ENCODE measurements at places on chromosomes 16 and 17. TPM values are rescaled to one million over a fixed set of nuclear protein-coding genes. Genes with fewer than 3 reads are reported as not detected.
A peak's percentile ranks its signal among the peaks of the same experiment; 100 is the strongest.

The IKZF3 gene
- total RNA-seq = under 0.01 TPM

The KCNH6 gene
- total RNA-seq = not detected

The SLFN12 gene
- total RNA-seq = 56.1 TPM

GRCh38 chr16:78925083-78925767 is 675.3 kb downstream of the MAF start:
- H3K27ac ChIP-seq = no peak overlapping the region
- peak; percentile 2 for DNase-seq
- H3K27me3 ChIP-seq = no peaks in the 10 kb centered on the region
- no peak overlapping the region for H3K4me3 ChIP-seq
- H3K4me1 ChIP-seq = no peaks in the 10 kb centered on the region

DNA sequence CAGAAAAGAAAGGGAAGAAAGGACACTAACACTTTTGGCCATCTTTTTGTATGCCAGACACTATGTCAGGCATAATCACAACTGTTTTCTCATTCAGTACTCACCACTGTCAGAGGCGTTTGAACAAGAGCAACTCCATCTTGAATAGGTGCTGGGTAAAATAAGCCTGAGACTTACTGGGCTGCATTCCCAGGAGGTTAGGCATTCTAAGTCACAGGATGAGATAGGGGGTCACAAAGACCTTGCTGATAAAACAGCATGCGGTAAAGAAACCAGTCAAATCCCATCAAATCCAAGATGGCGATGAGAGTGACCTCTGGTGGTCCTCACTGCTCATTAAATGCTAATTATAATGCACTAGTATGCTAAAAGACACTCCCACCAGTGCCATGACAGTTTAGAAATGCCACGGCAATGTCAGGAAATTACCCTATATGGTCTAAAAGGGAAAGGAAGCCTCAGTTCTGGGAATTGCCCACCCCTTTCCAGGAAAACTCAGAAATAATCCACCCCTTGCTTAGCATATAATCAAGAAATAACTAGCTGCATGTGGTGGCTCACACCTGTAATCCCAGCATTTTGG is 14.9 kb upstream of the LYRM9 start:
- no peak overlapping the region for H3K4me3 ChIP-seq
- H3K4me1 ChIP-seq = no peaks in the 10 kb centered on the region
- no peak for DNase-seq
- no peak overlapping the region for H3K27ac ChIP-seq

GRCh38 chr16:11536104-11536866 is 50.4 kb downstream of the LITAF start:
- H3K27me3 ChIP-seq = no peaks in the 10 kb centered on the region
- DNase-seq = no peak
- no peak overlapping the region for H3K27ac ChIP-seq

- no peaks in the 10 kb centered on the region for H3K4me1 ChIP-seq
- no peak overlapping the region for H3K4me3 ChIP-seq
- no peak for DNase-seq
- H3K27ac ChIP-seq = no peak overlapping the region
- H3K36me3 ChIP-seq = no peaks in the 10 kb centered on the region
- peaks cover 11% of the 10 kb centered on the region for H3K27me3 ChIP-seq
Measured at GRCh38 chr16:54554581-54554980, 268.0 kb upstream of the IRX3 start.

DNA sequence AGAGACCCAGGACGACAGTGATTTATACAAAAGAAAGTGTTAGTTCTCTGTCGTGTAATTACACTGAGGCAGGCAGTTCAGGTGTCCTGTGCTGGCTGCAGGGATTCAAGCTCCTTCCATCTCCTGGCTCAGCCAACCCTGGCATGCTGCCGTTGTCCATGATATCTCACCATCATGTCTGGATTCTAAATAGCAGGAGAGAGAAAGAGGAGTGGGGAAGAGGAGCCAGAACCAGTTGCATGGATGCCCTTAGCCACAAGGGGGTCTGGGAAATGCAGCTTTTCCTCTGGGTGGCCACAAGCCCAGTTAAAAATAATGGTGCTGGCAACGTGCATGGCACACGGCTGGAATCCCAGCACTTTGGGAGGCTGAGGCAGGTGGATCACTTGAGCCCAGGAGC is 9.7 kb downstream of the C16orf54 start:
- no peaks in the 10 kb centered on the region for H3K4me1 ChIP-seq
- H3K27me3 ChIP-seq = no peaks in the 10 kb centered on the region
- H3K27ac ChIP-seq = no peak overlapping the region

DNA sequence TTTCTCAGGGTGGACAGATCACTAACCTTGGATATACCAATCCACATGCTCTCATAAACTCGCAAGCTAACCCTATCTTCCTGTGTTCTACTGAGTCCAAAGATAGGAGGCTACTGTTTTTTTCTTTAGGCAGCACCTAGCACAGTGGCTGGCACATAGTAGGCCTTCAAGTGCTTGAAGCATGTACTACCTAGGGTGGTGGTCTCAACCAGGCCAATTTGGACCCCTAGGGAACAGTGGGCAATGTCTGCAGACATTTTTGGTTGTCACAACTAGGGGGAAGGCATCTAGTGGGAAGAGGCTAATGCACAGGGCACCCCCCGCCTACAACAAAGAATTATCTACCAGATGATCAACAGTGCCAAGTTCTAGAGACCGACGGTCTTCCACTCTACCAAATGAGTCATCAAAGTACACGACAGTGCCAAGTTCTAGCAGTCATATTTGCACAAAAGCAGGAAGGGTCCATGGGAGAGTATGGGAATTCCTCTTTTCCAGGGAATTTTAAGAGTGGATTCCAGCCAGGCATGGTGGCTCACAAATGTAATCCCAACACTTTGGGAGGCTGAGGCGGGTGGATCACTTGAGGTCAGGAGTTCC is 390.3 kb downstream of the SLC39A11 start:
- H3K27ac ChIP-seq = no peak overlapping the region
- no peak overlapping the region for H3K4me3 ChIP-seq
- H3K36me3 ChIP-seq = no peaks in the 10 kb centered on the region
- DNase-seq = peak; percentile 38

- H3K4me1 ChIP-seq = peaks cover 21% of the 10 kb centered on the region
- H3K27me3 ChIP-seq = 0 out of 2 replicates have a peak, but pooled peaks cover 2% of the 10 kb centered on the region
- no peak overlapping the region for H3K27ac ChIP-seq
- no peaks in the 10 kb centered on the region for H3K36me3 ChIP-seq
Measured at GRCh38 chr16:68408967-68409366, 39.3 kb downstream of the SMPD3 start.

DNA sequence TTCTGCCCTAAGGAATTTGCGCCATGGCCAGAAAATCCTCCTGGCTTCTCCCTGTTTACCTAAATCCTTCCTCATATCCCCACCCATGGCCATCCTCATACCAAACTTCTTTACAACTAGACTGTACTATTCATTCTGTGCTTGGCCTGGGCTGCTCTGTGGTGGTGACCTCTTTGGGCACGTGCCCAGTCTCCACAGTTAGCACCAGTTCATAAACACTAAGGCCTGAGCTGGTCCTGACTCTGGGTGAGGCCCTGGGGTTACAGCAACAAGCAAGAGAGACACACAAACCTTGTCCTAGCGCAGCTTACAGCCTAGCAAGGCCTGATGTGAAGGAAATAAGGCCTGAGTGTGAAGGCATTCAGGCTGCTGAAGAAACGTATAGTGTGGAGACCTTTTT is 3.1 kb upstream of the ATXN7L3 start:
- DNase-seq = no peak
- H3K27ac ChIP-seq = no peak overlapping the region
- H3K4me1 ChIP-seq = peaks cover 25% of the 10 kb centered on the region
- no peak overlapping the region for H3K4me3 ChIP-seq

- no peaks in the 10 kb centered on the region for H3K27me3 ChIP-seq
- H3K36me3 ChIP-seq = peaks cover 26% of the 10 kb centered on the region
- no peak overlapping the region for H3K27ac ChIP-seq
- H3K4me1 ChIP-seq = no peaks in the 10 kb centered on the region
- DNase-seq = no peak
Measured at GRCh38 chr16:84467709-84468108, 36.8 kb downstream of the MEAK7 start.

DNA sequence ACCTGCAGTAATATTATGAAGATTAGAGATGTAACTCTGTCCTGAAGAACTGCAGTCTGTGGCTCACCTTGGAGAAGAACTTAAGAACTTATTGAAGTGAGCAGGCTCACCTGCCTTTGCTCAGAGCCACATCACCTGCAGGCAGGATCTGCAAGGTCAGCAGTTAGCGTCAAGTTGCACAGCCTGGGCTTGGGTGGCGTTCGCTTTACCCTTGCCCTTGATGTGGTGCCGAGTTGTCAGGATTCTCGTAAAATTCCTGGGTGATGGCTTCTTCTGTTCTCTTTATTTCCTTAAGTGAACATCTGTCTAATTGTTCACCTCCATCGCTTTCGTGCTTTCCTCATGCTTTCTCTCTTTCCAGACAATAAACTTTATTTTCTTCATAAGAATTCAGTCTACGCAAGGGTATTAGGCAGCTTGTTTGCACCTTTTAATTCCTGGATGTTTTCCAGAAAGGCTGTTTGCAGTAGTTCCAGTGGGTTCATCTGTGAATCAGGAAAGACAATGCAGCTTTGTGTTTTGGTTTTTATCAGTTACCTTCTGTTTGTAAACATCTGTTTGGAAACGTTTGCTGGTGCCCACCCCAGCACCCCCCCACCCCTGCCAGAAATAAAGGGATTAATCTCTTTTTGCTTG is 254.3 kb downstream of the WWOX start:
- no peaks in the 10 kb centered on the region for H3K27me3 ChIP-seq
- no peak for DNase-seq
- no peak overlapping the region for H3K27ac ChIP-seq
- no peaks in the 10 kb centered on the region for H3K4me1 ChIP-seq

GRCh38 chr16:83215406-83216001 is 588.7 kb downstream of the CDH13 start:
- H3K4me3 ChIP-seq = no peak overlapping the region
- H3K4me1 ChIP-seq = no peaks in the 10 kb centered on the region
- no peaks in the 10 kb centered on the region for H3K27me3 ChIP-seq
- no peaks in the 10 kb centered on the region for H3K36me3 ChIP-seq
- peak; percentile 16 for DNase-seq

DNA sequence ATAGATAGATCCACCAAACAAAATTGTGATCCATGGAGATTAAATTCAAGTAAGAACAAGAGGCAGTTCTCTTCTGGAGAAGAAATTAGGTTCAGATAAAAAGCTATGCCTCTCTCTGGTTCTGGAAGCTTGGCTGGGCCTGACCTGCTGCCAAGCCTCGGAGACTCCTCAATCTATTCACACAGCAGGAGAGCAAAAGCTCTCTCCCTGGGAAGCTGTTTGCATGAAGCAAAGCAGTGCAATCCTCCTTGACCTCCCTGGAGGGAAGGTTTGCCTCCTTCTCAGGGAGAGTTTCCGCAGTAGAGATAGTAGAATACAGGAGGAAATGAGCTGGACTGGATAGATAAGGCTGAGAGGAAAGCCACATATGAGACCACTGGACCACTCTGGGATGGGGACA is 78.1 kb upstream of the GNAO1 start:
- no peak overlapping the region for H3K27ac ChIP-seq
- no peak overlapping the region for H3K4me3 ChIP-seq
- no peaks in the 10 kb centered on the region for H3K4me1 ChIP-seq

GRCh38 chr16:51898872-51899271 is 648.1 kb downstream of the TOX3 start:
- no peaks in the 10 kb centered on the region for H3K36me3 ChIP-seq
- DNase-seq = no peak
- H3K4me1 ChIP-seq = no peaks in the 10 kb centered on the region
- no peaks in the 10 kb centered on the region for H3K27me3 ChIP-seq
- no peak overlapping the region for H3K27ac ChIP-seq
- H3K4me3 ChIP-seq = no peak overlapping the region

- no peak for DNase-seq
- H3K4me1 ChIP-seq = peaks cover 37% of the 10 kb centered on the region
- peak overlapping the region; percentile 3 for H3K4me3 ChIP-seq
Measured at GRCh38 chr17:59160157-59161025, 4.8 kb downstream of the PRR11 start.

Measured in SJSA1 (cell line).